ENCODE measurements at places on chromosomes 5 and 9.
A peak's percentile ranks its signal among the peaks of the same experiment; 100 is the strongest.

DNA sequence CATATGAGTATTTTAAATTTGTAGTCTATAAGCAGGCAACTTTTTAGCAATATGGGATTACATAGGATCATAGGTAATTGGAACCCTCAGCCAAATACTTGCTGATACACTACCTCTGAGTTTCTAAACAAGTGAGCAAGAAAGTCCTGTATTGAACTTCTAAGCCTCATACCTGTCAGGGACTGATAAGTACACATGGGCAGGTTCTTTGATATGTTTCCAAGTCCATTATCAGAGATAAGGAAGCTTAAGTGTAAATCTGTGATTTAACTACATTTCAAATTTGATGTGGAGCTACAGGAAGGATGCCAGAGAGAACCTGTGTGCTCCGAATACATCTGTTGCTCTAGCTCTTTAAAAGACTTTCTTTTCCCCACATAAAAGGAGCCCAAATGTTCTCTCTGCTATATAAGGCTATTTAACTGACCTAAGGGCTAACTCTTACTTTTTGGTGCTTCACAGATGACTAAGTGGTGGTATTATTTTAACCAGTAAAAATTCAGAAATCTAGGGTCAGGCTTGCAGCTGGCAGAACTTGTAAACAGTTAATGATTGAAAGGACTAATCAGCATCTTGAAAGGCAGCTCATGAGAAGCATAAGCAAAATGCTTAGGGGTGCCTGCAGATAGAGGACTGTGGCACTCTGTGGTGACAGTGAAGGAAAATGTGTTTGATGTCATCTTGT, 228.6 kb downstream of the NR3C1 start:
- DNase-seq, result no peak

DNA sequence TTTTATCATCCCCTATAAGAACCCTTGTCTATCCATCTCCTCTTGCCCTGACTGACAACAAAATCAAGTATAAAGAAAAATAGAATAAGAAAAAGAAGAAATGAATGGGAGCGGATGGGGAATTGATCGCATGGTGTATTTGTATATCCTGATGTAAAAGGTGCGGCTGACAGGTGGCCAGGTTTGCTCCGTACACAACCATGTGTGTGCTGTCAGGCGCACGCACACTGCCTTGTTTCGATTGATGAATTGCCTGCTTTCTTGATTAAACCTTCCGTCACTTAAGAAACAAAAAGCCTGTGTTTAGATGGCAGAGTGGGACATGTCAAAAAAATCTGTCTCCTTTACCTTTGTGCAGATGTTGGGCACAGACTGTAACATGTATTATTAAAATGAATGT, 102.6 kb downstream of the MVB12B start:
- no peak for DNase-seq

- DNase-seq, result no peak
Measured at GRCh38 chr5:88688156-88688983, 194.6 kb downstream of the MEF2C start.

DNA sequence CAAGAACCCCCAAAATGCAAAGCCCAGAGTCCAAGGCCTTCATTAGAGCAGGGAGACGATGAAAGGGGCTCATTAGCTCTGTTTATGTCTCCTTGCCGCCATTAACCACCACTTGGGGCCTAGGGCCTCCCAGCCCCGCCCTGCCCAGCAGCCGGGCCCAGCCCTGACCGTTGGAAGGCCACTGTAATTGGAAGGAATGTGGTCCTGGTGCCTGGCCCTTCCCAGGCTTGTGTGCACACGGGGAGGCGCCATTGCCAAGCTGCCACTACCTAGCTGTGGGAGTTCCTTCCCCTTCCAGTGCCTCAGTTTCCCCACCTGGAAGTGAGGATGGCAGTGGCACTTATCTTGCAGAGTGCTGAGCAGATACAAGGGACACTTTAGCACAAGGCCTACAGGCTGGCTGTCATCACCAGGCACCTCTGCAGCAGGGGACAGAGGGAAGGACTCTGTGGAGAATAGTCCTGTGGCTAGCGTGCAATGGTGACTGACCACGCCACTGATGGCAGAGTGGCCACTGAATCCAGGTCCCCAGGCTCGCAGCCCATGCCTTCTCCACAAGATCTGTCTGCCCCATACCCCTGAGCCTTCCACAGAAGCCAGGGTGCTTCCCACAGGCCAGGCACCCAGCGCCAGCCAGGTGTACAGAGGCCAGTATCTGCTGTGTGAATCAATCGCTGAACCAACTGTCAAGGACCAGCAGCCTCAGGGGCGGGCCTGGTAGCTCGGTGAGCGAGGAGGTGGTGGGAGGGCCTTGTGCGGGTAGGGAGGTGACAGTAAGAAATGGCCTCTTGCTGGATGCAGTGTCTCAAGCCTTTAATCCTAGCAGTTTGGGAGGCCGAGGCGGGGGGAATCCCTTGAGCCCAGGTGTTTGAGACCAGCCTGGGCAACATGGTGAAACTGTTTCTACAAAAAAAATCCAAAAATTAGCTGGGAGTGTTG, 20.8 kb downstream of the GBGT1 start:
- no peak for DNase-seq

GRCh38 chr5:169548315-169548714, 35.3 kb upstream of the SPDL1 start:
- DNase-seq, result no peak

DNA sequence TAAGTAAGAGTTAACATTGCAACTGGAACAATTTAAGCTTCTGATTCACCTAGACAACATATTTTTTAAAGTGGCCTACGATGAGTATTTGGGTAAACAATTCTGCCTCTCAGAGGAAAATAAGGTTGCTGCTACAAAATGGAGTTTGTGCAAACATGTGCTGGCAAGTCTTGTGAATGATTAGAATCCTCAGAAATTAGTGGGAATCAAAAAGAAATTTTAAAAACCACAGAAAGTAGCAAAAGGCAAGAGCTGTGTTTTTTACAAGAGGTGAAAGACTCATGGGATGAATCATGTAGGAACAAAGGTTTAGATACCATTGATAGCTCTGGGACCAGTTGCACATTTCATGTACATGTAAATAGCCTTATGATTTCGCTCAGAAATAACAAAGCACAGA, 561.6 kb downstream of the TAF11L14 start:
- DNase-seq, result no peak

DNA sequence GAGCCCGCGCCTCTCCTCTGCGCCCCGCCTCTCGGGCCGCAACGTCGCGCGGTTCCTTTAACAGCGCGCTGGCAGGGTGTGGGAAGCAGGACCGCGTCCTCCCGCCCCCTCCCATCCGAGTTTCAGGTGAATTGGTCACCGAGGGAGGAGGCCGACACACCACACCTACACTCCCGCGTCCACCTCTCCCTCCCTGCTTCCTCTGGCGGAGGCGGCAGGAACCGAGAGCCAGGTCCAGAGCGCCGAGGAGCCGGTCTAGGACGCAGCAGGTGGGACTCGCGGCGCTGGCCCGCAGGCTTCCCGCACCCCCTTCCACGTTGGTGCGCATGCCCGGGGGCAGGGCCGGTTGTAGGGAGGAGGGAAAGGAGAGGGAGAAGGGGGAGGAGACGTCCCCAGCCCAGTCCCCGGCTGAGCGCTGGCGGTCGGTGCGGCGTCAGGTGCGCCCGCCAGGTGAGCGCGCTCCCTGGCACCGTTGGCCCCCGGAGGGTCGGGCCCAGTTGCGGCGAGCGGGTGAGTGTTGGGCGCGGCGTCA, at the start of gene OCLN:
OCLN (plus strand) TSS at position 400 of the 532 bp plus-strand sequence. CDS start 11,455 bp downstream, outside the sequence.
- DNase-seq, result peak; percentile 76

DNA sequence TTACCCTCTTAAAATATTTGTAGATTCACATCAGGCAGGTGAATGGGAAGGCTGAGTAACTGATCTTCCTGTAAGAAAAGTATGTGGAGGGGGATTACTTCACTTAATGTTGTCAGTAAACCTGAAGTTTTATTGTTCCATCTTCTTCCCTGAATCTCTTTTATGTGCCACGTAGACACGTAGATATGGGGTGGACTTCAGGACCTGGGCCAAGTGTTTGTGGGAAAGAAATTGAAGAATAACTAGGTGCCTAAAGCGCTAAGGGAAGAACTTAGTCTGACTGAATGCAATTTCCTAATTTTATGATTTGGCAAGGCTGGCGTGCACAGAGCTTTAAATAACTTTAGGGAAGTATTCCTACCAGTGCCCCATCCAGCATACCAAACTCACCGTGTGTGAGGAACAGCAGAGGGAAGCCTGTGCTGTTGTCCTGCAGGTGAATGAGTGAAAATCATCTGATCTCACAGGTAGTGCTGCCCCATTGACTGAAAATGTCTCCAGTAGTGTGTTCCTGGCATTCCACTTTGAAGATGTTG, 323.4 kb downstream of the KDM4C start:
- DNase-seq, result no peak

DNA sequence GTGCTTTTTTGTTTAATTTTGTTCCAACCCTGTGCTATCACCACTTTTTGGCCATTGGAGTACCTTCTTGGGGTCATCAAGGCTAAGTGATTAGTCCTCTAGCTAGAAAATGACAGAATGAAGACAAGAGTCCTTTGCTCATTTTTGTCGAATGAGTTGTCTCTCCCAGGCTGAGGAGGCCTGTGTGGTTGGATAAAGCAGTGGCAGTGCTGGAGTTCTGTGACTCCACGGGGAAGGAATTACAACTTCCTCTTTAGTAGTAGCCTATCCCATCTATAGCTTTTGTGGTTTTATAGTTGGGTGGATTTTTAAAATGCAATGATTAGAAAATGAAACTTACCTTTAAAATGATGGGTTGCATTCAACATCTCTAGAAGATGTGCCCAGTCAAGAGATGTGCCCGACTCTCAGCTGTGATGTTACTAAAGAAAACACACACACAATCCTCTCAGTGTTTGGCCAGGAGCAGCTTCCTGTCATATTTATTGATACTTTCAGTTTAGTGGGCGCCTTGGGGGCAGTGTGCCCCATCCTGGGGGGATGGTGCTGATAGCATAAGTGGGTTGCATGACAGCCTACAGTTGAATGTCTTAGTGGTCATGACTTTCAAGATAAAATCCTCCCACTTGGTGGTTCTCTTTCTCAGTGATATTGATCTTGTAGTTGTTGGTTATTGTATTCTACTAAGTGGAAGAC, 11.9 kb downstream of the OTULINL start:
- DNase-seq, result no peak

DNA sequence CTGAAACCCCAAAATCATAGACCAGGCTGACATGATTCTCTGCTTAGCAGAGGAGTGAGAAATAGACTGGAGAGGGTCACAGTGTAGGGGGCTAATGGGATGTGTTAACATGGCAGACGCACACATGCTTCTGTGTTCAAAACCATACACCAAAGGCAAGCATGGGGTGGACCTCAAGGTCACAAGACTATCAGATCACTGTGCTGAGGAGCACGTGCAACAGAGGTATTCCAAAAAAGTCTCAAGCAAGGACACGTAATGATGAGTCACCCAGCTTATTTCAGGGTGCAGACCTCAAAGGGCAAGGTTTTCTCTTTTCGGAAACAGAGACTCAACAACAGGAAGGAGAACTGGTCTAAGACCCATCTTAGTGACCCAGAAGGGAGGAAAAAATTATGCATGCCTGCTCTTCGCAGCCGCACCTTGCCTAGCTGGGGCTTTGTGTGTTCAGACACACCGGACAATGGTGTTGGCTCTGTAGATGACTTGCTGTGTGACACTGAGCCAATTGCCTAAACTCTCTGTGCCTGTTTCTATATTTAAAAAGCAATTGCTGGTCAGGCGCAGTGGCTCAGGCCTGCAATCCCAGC, 20.3 kb downstream of the WHRN start:
- DNase-seq, result no peak

DNA sequence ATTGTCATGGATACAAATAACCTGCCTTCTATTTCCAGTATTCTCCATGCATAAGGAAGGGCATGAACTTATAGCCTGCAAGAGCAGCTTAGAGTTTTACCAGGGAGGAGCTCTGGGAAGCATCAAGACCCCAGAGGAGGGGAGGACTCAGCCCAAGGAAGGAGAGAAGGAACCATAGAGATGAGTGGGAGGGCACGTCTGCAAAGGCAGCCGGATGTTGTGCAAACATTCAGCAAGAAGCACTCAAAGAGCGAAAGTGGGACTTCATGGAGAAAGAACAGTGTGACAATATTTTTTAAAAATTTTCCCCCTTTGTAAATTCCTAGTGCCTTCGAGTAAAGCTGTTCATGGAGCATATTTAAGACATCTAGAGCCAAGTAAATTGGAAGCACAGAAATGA, 270.1 kb upstream of the PTGER4 start:
- no peak for DNase-seq

- DNase-seq, result no peak
Measured at GRCh38 chr9:90904706-90905478, 103.3 kb downstream of the SYK start.

DNA sequence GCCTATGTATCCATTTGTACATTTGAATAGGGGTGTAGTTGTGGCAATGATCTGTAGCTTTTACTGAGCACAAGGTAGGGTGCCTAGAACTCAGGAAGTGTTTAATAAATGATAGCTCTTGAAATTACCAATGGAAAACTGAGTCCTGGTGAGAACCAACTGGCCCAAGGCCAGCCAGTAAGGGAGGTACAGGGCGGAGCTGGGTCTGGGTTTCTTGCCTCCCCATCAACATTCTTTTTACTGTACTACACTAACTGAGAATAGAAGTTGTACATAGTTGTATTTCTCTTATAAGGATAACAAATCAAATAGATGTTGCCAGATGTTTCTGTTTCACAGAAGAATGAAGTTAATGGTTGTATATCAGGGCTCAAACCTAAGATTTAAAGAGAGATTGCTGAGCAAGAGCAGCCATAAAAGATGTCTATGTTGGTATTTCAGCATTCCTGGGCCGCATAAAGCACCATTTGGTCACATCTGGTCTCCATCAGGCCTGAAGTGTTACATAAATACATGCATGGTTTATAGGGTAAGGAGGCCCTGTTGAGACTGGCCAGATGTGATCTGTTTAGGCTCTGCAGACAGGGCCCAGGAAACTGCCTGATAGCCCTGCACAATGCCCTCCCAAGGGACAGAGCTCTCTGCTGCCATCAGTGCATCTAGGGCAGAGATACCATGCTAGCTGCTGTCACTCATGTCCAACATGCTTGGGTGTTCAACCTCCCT, 210.5 kb downstream of the NXNL2 start:
- no peak for DNase-seq

DNA sequence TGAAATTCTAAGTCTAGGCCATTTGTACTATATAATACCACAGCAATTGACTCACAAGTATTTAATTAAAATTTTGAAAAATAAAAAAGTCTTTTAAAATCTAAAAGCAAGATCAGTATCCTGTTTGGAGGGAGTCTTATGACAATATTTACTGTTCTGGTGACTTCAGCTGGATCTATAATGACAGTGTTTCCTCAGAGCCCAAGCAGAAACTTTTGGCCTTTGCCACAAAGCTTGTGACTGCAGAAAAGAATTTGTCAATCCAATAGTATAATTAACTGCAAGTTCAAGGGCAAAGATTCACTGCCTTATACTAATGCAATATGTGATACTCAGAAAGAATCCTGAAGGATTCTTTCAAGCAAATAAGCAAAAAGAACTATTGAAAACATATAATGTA, 49.6 kb upstream of the RAPGEF6 start:
- DNase-seq, result no peak

- no peak for DNase-seq
Measured at GRCh38 chr9:71250581-71250980, 129.2 kb upstream of the TRPM3 start.

DNA sequence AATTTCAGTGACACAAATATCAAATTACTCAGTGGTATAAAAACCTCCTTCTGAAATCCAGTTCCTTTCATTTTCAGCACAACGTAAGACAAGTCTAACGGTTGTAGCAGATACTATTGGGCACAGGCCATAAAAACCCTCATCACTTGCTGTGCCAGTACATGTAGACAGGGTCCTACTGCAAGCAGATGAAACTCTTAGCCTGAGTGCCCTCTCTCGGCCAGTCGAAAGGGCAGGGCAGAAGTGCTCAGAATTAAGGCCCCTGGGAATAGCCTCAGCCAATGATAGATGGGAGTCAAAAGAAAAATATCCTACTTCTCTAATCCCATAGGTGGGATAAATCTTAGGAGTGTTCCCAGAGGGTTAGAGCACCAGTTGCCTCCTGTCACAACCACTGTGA, 168.5 kb upstream of the FER start:
- no peak for DNase-seq

All from neuronal stem cell (in vitro differentiated cells).